NT2/D1 (cell line): ENCODE measurements at places on chromosomes 11 and 22.

GRCh38 chr22:44483878-44484277 is 14.2 kb downstream of the RTL6 start:
- DNase-seq, result no peak

GRCh38 chr11:101348786-101349185 is 219.2 kb upstream of the PGR start:
- DNase-seq, result no peak

- DNase-seq, result no peak
Measured at GRCh38 chr11:73217131-73217809, 811 bp upstream of the P2RY2 start.

DNA sequence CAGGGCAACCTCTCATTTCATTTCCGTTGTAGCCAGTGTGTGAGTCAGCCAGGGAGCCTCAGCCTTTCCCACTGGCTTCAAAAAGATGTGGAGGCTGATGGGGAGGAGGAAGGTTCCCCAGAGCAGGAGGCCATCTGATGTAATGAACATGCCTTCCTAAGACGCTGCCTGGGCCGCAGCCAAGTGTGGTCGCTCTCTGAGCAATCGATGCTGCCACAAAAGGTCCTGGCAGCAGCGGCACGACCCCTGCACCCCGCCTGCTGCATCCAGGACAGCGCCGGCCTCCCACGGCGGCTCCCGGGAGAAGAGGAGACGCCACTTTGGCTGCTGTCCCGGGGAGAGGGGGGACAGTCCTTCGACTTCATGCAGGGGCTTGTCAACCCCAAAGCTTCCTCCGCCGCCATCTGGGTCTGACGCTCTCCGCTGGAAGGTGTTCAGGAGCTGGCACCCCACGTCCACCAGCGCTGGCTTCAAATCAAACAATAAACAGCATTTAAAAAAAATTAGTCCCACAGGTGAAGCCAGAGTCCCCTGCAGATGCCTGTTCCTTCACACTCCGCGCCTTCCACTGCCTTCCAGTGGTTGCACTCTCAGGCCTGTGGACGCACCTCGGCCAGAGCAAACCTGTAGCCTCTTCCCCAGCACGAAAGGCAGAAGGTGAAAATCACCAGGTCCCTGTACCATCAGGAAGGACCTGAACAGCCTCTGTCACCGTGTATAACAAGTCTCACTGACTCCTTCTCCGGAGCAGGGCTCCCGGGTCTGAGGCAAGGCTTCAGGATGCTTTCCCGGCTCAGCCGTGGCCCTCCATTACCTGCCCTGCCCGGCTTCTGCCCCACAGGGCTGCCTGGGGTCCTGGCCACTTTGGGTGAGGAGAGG is 930.7 kb downstream of the BRD1 start:
- no peak for DNase-seq

- peak; percentile 49 for DNase-seq
Measured at GRCh38 chr22:45628515-45628914, 43.1 kb upstream of the ATXN10 start.

DNA sequence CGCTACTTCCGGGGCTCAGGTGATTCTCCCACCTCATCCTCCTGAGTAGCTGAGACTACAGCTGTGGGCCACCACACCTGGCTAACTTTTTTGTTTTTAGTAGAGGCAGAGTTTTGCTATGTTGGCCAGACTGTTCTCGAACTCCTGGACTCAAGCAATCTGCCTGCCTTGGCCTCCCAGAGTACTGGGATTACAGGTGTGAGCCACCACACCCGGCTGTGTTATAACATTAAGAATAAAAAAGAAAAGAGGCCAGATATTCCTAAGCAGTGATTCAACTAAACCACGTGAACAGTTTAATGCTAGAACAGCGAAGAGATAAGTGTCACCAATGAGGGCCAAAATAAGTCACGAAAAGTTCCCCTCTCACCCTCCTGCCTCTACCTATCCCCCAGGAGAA is 3.7 kb downstream of the PRDM10 start:
- no peak for DNase-seq

GRCh38 chr22:35988030-35988429 is 40.6 kb downstream of the RBFOX2 start:
- no peak for DNase-seq

DNA sequence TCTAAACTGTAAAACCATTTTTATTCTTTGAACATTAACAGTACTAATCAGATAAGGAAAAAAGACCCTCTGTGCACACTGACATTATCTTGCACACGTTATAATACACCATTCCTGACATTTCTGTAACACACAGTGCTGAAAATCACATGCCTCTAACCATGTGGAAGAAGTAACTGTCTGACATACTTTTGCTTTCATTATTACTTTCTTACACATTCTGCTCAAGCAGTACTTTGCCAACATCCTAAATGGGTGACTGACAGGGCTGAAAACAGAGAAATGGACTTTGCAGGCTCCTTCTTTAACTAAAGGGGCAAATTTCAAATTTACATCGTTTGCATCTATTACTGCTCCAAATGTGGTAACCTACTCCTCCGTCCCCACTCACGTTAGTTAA is 22.8 kb upstream of the TP53AIP1 start:
- no peak for DNase-seq

DNA sequence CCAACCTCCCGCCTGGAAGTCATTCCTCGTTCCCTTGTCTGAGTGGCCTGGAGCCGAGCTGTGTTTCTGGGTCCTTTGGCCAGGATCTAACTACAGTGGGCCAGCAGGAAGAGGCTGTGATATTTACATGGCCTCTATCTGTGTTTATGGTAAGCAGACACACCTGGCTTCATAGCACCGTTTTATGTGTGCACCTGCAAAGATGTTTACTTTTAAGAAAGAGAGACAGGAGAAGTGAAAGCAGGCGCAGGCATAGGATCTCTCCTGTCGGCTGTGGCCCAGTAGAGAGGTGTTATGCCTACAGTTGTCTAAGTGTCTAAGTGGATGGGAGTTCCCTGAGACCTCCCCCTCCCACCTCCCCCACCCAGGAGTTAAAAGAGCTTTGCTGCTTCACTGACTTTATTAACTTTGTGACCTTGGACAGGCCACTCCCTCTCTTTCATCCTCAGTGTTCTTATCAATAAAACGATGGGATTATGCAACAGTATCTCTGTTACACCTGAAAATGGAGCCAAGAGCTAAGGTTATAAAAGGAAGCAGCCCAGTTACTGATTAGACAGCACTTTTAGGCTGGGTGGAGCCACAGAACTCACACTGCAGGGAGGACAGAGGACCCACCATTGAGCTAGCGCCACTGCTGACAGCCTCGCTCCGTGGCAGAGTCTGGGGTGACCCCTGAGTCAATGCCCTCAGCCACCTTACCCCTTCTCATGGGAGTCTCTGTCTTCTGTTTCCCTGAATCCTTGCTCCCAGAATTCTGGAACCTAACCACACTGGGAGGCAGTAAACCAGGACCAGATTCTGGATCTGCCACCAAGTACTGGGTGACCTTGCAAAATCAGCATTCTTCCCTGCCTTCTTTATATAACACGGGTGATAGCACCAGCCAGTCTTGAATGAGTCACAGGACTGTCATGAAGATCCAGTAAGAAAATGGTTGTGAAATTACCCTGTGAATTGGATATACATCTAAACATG is 22.0 kb downstream of the ST14 start:
- no peak for DNase-seq

DNA sequence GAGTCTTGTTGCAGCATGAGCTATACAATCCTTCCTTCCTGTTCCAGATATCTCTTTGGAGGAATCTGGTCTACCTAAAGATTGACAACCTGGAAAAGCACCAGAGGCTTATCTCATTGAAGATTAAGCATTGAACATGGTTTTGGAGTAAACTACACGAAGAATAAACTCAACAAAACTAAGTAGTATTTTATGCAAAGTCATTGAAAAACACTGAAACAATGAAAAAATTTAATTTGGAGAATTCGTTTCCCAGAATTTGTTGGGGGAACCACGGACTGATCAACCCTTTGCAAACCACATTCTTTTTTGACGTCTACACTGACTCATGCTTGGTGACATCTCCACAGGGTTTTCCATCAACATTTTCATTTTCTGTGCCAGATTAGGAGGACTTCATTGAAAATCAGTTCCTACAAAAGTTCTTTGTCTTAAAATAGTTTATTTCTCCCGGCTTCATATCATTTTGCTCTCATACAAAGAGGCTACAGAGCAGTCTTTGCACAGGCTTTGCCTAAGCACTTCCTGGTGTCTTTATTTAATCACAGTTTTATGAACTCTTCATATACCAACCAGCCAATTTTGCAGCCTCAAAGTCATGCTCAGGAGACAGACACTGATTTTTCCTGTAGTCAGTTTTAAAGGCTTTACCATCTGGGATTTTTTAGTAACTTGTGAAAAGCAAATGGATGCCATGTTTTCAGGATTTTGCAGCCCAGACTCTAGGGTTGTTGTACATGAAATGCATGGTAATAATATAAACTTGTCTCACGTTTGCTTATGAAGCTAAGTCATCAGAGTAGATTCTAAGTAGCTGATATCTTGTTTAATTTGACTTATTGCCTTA is 186.3 kb downstream of the C11orf91 start:
- no peak for DNase-seq

- DNase-seq, result no peak
Measured at GRCh38 chr11:23542189-23542588, 681.9 kb upstream of the CCDC179 start.

GRCh38 chr22:23539135-23539838 is 40.8 kb downstream of the IGLL1 start:
- peak; percentile 61 for DNase-seq
